ENCODE measurements at places on chromosomes 4 and X.

- no peak for DNase-seq
Observed at GRCh38 chr4:82687531-82687930, 111.1 kb downstream of the SCD5 start.

DNA sequence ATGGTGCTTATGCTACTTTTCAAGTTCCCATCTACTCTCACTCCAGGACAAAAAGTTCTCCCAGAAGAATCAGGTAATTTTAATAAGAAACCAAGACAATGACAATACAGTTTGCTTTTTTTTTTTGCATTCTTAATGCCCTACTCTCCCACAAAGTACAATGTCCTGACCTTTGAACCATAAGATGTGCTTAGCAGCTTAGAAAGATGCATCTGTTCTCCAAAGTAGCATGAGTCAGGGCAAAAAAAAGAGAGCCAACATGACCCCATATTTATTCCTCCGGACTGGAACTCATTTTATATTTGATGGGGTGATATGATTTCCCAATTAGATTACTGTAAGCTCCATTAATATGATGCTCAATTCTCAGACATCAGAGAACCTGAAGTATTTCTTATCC lies 16.5 kb upstream of the PDCL2 start:
- DNase-seq: no peak

DNA sequence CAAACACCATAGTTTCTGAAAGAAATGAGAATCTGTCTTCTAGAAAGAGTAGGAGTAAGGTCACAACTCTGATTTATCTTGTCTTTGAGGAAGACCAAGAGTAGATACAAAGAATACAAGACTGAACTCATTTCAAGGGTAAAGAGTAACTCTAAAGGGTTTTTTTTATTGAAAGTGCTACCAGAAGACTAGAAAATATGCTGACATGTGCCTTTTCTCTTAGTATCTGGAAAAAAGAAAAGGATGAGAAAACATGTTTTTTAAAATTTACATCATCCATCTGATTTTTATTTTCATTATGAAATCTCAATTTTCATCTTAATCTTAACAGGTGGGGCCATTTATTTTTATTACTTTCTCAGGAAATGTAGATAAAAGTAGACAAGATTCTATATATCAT lies 43.0 kb downstream of the UNC5C start:
- DNase-seq: no peak

DNA sequence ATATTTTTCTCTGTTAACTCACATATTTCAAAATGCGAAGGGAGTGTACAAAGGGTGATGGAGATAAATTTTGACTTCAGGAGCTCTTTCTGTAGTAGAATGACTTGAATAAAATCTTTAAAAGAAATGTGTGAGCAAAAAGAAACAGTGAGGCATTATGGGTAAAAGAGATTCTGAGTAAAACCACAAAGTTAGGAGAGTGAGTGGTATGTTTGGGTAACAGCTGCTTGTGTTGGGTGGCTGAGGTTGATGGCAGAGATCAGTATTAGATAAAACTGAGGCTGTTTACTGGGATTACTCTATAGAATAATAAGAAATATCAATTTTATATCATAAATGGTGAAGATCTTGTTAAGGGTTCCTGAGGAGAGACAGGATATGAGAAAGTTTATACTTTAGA lies 434.2 kb upstream of the AMOT start:
- no peak for DNase-seq
